Cardiac fibroblast (primary cell): ENCODE measurements at places on chromosomes 2 and 18.

DNA sequence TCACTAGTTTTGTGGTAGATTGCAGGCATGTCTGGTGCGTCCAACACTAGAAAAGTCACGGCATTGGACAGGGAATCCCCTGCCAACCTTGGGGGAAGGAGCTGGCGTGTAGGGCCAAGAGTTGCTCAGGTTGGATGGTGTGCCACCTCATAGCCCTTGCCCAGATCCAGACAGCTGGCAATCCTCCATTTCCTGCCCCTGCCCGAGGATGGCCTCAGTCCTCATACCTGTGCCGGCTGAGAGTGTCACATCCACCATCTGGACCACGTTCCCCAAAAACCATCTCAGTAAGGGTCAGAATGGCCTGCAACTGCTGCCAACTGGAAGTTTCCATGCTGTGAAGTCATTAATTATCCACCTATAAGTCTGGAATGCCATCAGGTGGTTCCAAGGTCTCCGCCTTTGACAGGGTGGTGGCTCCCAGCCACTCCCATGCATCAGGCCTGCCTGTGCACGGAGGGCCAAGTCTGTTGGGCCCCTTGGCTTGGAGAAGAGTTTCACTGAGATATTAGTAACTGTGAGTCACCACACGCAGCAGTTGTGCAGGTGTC, 55.0 kb downstream of the IMPA2 start:
- DNase-seq, result no peak

GRCh38 chr18:28905509-28905908, 728.6 kb upstream of the CDH2 start:
- peak; percentile 67 for DNase-seq

- peak; percentile 74 for DNase-seq
These were observed 151.8 kb upstream of the STK17B start for GRCh38 chr2:196322973-196323810.

GRCh38 chr2:136015699-136016098, 30.3 kb upstream of the DARS1 start:
- no peak for DNase-seq

GRCh38 chr18:5542515-5543035, 1.2 kb downstream of the EPB41L3 start:
- peak; percentile 41 for DNase-seq

DNA sequence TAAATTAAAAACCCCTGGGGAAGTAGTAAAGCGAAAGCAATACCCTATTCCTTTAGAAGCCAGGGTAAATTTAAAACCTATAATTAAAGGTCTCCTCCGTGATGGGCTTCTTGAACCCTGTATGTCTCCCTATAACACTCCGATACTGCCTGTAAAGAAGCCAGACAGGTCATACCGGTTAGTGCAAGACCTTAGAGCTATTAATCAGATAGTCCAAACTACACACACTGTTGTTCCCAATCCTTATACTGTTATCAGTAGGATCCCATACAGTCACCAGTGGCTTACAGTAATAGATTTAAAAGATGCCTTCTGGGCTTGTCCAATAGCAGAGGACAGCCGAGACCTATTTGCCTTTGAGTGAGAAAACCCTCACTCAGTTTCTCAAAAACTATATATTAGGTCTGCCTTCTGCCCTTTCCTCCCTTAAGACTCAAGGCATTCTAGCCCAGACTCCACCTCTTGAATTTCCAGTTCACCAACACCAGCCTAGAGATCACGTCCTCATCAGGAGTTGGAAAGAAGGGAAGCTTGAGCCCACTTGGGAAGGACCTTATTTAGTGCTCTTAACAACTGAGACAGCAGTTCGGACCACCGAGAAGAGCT, 12.4 kb upstream of the SAP130 start:
- DNase-seq, result no peak

DNA sequence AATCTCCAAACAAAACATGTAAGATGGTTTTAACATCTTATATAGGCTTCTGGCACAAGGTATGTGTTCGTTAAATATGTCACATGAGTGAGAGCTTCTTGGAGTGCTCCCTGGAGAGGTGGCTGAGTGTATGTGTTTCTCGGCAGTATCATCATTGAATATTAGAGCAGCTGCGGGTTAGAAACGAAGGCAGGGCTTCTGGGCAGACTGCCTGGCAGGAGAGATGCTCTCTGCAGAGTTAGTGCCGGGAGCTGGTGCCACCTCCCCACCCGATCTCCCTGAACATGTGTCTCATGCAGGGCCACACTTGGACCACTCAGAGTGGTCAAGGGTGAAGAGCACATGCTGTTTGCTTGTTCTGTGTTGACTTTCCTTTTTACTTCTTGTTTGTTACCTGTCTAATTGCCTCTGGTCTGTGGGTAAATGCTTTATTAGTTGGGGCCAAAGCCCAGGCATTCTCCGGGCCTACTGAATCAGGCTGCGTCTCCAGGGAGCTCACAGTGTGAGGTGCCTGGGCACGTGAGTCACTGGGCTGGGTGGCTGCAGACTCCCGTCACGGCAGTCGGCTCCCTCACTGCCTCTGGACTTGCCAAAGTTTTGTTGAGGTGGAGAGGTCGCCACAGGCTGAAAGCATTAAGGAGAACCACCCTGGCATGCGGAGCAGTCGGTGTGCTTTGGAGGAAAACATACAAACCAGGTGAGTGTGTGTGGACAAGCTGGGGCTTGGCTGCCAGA, 246.6 kb downstream of the FHOD3 start:
- peak; percentile 36 for DNase-seq

GRCh38 chr2:165293440-165294420, 54.5 kb downstream of the SCN2A start:
- DNase-seq, result peak; percentile 92

DNA sequence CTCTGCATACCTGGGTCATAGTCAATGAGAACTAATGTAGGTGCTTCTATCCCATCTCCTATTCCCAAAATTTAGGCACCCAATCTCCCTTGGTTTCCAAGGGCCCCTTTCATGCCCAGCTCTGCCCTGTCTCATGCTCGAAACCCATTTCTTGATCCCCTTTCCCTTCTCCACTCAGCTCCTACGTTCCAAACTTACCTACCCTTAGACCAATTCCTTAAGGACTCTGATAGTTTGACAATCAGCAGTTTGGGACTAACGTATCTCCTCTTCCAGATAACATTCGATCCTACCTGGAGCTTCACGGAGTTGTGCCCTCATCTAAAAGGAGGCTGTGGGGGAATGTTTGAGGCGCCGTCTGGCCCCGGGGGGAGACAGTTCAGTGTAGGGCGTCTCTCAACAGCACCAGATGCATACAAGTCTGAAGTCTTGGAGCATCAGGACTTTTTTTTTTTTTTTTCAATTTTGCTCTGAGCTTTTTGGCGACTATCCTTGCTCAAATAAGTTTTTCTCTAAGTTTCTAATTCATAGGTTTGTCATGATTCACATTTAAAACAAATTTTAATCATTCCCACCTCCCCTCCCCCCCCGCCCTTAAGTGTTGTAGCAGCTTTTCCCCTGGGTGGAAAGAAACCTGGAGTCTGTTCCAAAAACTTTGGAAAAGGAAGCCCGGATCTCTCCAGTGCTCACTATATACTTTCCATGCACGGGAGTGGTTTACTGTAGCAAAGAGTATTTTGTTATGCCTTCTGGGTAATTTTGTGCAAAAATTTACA, 141.2 kb upstream of the LGALSL start:
- DNase-seq, result no peak

- no peak for DNase-seq
These were observed 100.2 kb downstream of the DYNC1I2 start for GRCh38 chr2:171787333-171788072.

DNA sequence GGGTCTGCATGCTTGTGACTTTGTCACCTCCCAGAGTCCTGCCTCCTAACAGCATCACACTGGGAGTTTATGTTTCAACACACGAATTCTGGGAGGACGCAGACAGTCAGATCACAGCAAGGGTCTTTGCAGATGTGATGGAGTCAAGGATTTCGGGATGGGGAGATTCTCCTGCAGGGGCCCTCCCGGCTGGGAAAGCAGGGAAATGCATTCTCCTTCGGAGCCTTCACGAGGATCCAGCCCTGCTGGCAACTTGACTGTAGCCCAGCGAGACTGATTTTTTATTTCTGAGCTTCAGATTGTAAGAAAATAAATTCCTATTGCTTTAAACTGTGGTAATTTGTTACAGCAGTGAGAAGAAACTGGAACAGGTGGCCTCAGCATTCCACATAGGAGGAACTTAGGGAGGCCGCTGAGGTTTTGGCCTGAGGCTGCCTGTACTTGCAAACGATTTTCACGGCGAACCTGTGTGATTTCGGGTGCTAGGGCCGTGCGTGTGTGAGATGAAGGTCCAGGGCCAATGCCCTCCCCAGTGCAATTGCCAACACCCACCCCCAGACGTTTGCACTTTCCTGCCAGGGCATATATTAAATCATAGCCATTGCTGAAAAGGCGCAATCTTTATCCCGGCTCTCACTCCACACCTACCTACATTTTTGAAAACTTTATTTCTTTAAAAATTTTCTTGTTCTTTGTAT, 79.8 kb downstream of the ASB1 start:
- no peak for DNase-seq

GRCh38 chr18:56740645-56741044, 89.5 kb downstream of the WDR7 start:
- DNase-seq, result peak; percentile 17

GRCh38 chr2:85189606-85190270, 56.5 kb downstream of the TCF7L1 start:
- no peak for DNase-seq

GRCh38 chr2:105072039-105072438, 34.2 kb downstream of the MRPS9 start:
- DNase-seq, result no peak

GRCh38 chr2:177474301-177474700, 81.7 kb downstream of the AGPS start:
- no peak for DNase-seq
